ENCODE measurements at places on chromosomes 4 and X.

DNA sequence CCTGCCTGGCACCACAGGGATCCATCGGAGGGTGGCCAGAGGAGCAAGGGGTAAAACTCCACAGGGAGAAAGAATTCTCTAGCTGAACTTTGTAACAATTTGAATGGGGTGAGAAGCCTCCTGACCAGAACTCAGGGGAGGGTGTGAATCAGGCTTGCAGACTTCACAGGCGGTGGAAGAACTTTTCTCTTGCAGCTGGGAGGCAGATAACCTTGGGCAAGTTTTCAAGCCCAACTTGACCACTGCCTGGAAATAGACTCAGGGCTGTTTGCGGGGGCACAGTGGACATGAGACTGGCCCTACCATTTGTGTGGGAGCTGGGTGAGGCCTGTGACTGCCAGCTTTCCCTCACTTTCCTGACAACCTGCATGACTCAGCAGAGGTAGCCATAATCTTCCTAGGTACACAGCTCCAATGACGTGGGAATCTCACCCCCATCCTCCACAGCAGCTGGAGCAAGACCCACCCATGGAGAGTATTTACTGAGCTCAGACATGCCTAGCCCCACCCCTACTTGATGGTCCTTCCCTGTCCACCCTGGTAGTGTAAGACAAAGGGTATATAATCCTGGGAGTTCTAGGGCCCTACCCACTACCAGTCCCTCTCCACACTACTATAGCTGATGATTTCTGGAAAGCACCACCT, 210.0 kb upstream of the AGTR2 start:
- DNase-seq: no peak

DNA sequence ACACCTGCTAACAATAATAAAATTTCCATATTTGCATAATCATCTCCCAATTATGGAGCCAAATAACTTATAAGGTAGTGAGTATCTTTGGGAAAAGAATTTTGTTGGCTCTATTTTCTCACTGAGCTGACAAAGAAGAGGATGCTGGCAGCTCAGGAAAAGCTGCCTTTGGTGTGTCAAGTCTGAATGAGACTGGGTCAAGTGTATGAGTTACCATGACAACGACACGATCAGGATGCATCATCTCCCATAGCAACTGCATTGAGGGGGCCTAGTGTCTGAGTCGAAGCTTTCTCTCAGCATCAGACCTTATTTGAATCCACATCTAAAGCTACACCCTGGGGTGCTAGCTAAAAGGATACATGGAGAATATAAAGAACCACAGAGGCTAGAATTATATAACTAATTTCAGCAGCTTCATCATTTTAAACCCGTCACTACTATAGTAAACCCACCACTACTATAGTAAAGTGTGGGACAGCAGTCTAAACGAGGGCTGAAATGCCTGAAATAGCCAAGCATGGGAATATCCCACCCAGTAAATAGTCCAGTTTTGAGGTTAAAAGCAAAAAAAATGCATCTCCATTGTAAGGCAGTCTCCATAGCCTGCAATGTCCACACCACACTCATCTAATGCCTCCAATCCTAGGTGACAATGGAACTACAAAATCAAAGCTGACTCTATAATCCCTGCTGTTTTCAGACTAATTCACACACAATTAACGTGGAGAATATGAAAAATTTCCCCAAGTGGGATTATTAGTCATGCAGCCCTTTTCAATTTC, 16.0 kb downstream of the GSPT2 start:
- no peak for DNase-seq

DNA sequence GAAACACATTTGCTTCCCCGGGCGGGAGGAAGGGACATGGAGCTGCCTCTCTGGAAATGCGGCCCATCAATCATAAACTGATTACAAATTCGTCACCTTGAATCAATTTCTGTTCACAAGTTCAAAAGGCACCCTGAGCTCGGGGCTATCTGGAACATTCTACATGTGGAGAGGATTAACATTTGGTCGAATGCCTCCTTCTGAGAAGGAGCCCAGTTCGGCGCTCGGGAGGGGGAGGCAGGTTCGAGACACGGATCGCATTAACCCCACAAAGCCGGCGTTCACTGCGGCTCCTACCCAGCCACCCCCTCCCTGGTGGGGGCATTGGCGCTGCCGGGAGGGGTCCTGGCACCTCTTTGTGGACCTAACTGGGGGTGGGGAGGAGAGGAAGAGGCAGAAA, 108.0 kb downstream of the CPZ start:
- no peak for DNase-seq

GRCh38 chr4:127622921-127623796, 9.6 kb upstream of the INTU start:
- no peak for DNase-seq

- no peak for DNase-seq
Measured at GRCh38 chrX:119132961-119133360, 5.3 kb upstream of the KIAA1210 start.

DNA sequence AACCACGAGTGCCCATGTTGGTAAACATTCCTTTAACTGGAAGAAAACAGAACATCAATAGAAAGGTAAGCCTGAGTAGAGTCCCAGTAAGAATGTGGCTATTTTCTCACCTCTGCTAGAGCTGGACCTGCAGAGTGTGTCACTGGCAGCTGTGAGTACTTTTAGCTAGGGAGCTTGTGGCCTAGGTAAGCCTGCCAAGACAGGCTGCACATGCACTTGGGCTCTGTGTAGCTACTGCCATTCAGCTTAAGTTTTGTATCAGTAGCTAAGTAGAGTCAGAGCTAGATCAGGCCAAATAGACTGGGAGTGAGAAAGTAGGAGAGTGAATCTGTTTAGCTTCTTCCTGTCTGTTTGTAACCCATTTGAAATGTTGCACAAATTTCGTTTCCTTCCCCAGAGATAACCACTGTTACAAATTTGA, 35.3 kb downstream of the RBPJ start:
- DNase-seq: no peak

GRCh38 chrX:97854086-97854485, 970.4 kb downstream of the RPA4 start:
- no peak for DNase-seq

DNA sequence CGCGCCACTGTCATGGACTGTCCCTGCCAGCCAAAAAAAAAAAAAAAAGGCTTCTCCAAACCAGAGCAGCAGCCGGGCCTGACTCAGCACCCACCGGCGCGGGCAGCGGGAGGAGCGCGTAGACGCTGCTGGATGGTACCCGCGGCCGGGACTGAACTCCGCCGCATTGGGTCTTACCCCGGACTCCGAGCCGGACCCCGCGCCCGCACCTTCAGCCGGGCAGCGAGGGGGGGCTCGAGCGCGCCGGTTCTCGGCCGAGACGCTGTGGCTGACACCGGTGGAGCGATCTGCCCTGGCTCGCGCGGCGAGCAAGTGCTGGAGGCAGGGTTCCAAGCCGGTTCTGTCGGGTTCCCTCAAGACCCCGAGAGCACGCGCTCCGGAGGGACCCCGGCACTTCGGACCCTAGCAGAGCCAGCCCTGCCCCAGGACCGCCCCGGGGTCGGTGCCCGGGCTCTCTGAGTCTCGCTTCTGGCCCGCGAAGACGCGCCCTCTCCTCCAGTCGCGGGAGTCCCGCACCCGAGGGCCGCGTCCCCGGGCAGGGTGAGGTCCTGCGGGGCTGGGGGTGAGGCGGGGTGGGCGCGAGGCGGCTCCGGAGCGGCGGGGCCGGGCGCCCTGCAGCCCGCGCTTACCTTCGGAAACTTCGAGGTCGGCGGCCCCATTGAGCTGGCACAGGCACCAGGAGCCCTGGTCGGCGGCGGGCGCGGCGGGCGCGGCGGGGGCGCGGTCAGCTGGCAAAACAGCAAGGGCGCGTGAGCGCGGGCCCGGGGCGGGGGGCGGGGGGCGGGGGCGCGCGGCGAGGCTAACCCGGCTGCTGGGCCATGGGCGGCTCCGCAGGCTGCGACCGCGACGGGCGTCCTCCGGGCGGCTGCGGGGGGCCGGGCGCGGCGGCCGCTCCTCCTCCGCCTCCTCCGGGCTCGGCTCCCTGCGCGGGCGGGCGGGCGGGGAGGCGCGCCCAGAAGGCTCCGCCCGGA, 11.8 kb upstream of the MAN2B2 start:
- no peak for DNase-seq

- DNase-seq: no peak
Measured at GRCh38 chr4:7335344-7336066, 99.2 kb downstream of the PSAPL1 start.

DNA sequence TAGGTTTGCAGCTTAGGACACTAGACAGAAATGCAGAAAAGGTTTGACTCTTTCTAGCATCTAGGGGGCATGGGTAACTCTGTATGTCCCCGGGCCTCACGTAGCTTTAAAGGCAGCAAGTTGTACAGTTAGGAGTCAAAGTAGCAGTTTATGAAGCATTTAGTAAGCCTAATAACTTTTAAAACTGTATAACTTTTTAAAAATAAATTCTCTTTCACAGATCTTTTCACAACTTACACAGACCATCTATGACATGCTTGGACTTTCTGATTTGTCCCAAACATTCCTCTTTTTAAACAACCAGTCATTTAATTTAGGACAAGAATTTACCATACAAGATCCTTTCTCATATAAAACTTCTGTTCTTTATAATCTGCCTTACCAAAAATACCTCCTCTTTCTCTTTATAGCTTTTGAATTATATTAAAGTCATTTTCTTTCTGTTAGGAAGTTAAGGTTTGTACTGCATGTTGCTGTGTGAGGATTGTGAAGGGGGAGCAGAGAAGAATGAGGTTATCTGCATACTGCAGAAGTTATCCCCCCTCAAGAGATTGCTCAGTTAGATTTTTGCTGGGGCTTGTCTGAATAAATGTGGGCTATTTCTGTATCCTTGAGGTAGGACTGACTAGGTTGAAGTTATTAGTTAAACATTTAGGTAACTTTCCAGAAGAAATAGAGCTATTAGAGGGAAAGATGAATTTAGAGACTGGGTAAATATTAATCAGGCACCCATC, 94.3 kb downstream of the CPE start:
- DNase-seq: no peak

- no peak for DNase-seq
Measured at GRCh38 chrX:37640142-37640541, 45.4 kb upstream of the XK start.

- DNase-seq: no peak
Measured at GRCh38 chr4:70177090-70177489, 18.4 kb upstream of the ODAM start.

- no peak for DNase-seq
Measured at GRCh38 chr4:147899512-147899911, 167.6 kb downstream of the ARHGAP10 start.

DNA sequence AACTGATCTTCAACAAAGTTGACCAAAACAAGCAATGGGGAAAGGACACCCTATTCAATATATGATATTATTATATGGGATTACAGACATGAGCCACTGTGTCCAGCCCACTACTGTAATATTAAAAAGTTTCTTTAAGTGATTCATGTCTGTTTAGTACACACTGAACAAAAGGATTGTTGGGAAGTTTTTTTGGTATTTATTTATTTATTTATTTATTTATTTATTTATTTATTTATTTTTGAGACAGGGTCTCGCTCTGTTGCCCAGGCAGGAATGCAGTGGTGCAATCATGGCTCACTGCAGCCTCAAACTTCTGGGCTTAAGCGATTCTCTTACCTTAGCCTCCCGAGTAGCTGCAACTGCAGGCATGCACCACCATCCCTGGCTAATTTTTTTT, 58.4 kb upstream of the PGAM4 start:
- no peak for DNase-seq

GRCh38 chr4:165516281-165516833, 137.5 kb downstream of the CPE start:
- DNase-seq: no peak

DNA sequence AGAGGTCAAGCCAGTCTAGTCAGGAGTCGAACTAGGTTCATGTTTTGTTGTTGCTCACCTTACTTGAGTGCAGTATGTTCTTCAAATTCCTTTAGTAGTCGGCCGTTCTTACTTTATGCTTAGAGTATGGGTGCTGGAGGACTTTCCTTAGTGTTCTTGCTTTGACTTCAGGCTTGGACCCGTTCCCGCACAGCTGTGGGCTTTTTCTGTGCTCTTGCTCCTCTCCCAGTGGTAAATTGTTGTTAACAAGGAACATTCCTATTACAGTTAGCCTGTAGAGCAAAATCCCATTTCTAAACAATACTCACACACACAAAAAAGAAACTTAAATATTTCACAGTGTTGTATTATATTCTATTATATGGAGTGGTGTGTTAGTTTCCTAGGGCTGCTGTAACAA, 113.5 kb downstream of the RAP1GDS1 start:
- no peak for DNase-seq

DNA sequence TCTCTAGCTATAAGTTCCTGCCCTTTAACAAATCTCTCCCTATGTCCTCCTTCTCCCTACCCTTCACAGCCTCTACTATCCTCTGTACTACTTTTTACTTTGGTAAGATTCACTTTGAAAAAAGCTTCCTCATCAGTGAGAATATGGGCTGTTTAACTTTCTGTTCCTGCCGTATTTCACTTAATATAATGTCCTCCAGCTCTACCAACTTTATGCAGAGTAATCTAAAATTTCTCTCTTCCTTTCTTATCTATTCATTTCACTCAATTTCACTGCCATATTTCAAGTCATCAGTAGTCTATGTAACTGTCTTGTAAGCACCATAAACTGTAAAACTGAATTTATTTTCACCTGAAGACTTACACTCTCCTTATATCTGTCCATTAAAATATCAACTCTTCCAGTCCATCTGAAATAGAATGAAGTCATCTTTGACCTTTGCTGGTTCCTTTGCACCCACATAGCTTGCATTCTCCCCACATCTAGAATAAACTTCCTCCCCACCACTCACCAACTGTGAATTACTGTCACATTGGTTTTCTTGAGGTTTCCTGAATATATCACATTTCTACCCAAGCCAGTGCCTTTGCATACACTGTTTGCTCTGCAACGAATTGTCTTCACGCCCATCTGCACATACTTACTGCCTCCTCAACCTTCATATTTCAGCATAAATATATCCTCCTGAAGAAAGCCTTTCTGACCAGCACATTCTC, 54.6 kb downstream of the ARAP2 start:
- DNase-seq: peak; percentile 13

- no peak for DNase-seq
Measured at GRCh38 chrX:115409551-115409950, 120.0 kb downstream of the LUZP4 start.

- no peak for DNase-seq
Measured at GRCh38 chrX:24925430-24925829, 90.3 kb downstream of the ARX start.

- DNase-seq: no peak
Measured at GRCh38 chr4:112266823-112267222, 18.9 kb downstream of the TIFA start.

- no peak for DNase-seq
Measured at GRCh38 chr4:177448850-177449249, 6.6 kb upstream of the AGA start.

DNA sequence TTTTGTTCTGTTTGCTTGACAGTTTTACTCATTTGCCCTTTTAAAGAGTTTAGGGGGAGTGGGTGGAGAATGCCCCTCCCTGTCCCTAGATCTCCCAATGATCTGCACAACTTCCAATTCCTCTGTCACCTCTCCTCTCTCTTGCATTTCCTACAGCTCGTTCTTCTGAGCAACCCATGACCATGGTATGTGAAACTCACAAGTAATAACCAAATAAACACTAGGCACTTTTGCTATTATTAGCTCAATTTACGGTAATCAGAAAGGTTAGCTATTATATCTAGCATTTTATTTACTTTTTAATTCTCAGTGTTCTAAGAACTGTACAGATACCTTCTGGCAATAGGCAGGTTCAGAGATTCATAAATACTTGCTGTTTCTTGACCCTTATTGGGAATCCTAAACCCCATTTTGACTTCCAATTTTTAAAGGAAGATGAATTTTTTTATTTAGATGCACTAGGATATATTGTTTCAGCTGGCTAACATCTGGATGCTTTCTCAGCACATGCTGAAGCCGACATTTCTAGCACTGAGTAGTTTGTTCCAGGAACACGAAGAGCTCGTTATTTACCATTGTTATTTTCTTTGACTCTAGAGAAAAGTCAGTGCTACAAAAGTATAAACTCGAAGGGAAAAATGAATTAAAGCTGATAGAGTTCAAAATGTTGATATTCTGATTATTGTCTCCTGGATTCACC, 194.7 kb upstream of the TLL1 start:
- no peak for DNase-seq

Data from CD4-positive, alpha-beta T cell treated with Interleukin-6 at 100 ng/mL for 8 hours (primary cell).